ENCODE measurements at places on chromosomes 7 and 10. TPM values are rescaled to one million over a fixed set of nuclear protein-coding genes. Genes with fewer than 3 reads are reported as not detected.
A peak's percentile ranks its signal among the peaks of the same experiment; 100 is the strongest.

DNA sequence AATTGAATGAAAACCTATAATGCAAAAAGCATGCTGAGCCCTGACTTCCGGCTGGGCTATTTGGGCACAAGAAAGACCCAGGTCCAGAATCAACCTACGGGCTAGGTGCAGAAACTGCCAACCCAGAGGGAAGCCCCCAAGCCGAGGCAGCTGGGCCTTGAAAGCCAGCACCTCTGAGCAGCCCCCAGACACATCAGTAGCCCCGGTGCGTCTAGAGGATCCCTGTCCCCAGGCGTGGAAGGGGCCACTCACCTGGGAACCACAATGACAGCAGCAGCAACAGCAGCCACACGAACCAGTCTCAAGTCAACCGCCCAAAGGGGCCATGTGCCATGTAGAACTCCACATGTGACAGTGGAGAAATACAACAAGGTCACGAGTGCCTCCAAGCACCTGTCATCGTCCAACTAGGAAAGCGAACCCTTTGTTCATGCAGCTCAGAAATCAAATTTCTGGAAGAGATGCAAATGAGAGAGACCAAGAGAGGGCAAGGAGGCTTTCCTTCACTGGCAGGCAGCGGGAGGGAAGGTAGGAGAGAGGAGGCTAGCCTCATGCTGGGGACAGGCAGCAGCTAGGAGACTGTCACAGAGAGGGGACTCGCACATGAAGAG is 57.5 kb upstream of the CHST15 start:
- H3K4me1 ChIP-seq = no peaks in the 10 kb centered on the region
- H3K36me3 ChIP-seq = no peaks in the 10 kb centered on the region
- no peak for DNase-seq
- H3K4me3 ChIP-seq = no peak overlapping the region

- no peak overlapping the region for H3K4me3 ChIP-seq
- H3K36me3 ChIP-seq = no peaks in the 10 kb centered on the region
- DNase-seq = no peak
- no peak overlapping the region for H3K27ac ChIP-seq
- H3K27me3 ChIP-seq = no peaks in the 10 kb centered on the region
- H3K4me1 ChIP-seq = no peaks in the 10 kb centered on the region
These were observed 260.9 kb upstream of the PLPP4 start for GRCh38 chr10:120195984-120196712.

Gene BLNK
- total RNA-seq = 0.94 TPM

GRCh38 chr7:47253650-47254080 is 328.2 kb downstream of the TNS3 start:
- peaks cover 31% of the 10 kb centered on the region for H3K27me3 ChIP-seq
- no peak for DNase-seq
- no peaks in the 10 kb centered on the region for H3K36me3 ChIP-seq
- H3K4me3 ChIP-seq = peak overlapping the region; percentile 3

DNA sequence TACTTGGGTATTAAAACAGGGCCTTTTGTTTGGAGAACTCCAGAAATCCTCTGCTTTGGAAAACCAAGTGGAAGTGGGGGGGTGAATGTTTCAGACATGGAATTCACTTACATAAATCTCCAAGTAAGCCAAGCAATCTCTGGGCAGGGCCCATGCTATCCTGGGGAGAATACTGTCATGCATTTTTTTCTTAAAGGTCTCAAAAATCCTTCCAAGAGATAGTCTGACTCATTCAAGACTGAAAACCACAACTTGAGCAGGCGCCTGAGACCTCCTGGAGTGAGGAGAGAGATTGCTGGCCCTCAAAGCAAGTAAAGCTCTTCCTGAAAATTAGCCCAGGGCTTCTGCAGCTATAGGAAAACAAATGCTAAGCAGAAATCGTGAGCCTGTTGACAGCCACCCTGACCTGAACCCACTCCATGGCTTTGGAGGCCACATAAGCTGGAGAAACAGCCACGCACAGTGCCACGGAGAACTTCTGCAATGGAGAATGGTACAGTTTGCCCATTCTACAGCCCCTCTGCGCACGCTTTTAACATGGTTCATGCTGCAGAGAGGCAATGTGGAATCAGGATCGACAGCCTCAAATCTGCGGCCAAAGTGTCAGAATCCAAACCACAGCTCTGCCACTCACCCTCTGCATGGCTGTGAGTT is 203.1 kb upstream of the AUTS2 start:
- no peak overlapping the region for H3K27ac ChIP-seq
- no peaks in the 10 kb centered on the region for H3K36me3 ChIP-seq
- no peak overlapping the region for H3K4me3 ChIP-seq
- no peaks in the 10 kb centered on the region for H3K4me1 ChIP-seq
- H3K27me3 ChIP-seq = no peaks in the 10 kb centered on the region

GRCh38 chr10:89954787-89955566 is 253.6 kb downstream of the KIF20B start:
- H3K36me3 ChIP-seq = no peaks in the 10 kb centered on the region
- H3K4me3 ChIP-seq = no peak overlapping the region
- no peak for DNase-seq
- peaks cover 8% of the 10 kb centered on the region for H3K27me3 ChIP-seq
- no peak overlapping the region for H3K27ac ChIP-seq

Gene OPALIN
- not detected for total RNA-seq

DNA sequence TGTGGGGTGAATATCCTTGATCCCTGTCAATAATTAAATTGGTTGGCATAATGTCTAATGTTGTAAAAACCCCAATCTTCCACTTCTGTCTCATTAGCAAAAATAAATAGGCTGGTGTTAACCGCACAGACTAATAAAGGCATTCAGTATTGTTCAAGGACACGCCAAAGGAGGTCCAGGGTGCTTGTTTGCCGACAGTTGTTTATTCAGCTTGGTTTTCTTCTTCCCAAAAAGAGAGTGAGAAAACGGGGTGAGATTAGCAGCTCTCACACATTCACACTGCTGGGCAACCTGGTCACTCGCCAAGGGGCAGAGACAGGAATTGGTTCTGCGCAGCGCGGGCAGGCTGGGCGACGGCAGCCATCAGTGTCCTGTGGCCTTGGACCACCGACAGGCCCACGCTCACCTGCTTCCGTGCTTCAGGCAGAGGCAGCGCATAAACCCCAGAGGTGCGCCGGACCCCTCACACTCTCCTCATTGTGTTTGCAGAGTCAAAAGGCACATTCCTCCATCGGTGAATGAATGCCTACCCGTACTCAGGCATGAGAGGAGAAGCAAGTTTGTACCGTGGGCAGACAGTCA is 26.2 kb upstream of the LMBR1 start:
- no peak overlapping the region for H3K4me3 ChIP-seq
- peaks cover 3% of the 10 kb centered on the region for H3K36me3 ChIP-seq
- no peak for DNase-seq
- H3K27ac ChIP-seq = no peak overlapping the region
- peaks cover 56% of the 10 kb centered on the region for H3K27me3 ChIP-seq

DNA sequence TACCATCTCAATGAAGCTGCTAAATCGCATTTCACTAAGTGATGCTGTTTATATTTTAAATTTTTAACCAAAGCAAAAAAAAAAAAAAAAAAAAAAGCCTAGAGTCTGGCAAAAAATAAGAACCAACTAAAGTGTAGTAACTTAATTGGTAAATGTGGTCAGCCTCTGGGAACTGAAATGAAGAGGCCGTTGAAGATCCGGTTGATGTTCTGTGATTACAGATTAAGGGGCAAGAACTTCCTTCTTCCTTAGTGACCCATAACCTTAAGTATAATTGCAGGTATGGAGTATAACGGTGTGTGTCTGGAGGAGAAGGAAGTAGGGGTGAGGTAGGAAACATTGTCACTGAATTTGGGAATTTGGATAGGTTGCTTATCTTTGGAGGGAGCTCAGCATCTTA is 7.7 kb upstream of the SRGN start:
- no peaks in the 10 kb centered on the region for H3K27me3 ChIP-seq
- no peaks in the 10 kb centered on the region for H3K36me3 ChIP-seq
- H3K4me1 ChIP-seq = peaks cover 3% of the 10 kb centered on the region
- H3K27ac ChIP-seq = no peak overlapping the region
- DNase-seq = no peak
- H3K4me3 ChIP-seq = no peak overlapping the region

- H3K27ac ChIP-seq = no peak overlapping the region
- DNase-seq = no peak
- H3K4me3 ChIP-seq = no peak overlapping the region
- no peaks in the 10 kb centered on the region for H3K27me3 ChIP-seq
- H3K36me3 ChIP-seq = peaks cover 12% of the 10 kb centered on the region
- peaks cover 24% of the 10 kb centered on the region for H3K4me1 ChIP-seq
These were observed 18.4 kb upstream of the CUBN start for GRCh38 chr10:17147884-17148489.

Gene IPMK
- total RNA-seq = 10.1 TPM

Gene TACC2
- not detected for total RNA-seq

Gene ATXN7L1
- 3.7 TPM for total RNA-seq

Gene SOSTDC1
- not detected for total RNA-seq

Gene NRG3
- not detected for total RNA-seq

Measured in activated naive CD8-positive, alpha-beta T cell treated with anti-CD3 and anti-CD28 coated beads for 36 hours (primary cell).